ENCODE measurements at places on chromosomes 4 and X.

GRCh38 chr4:24067367-24068193, 177.7 kb upstream of the PPARGC1A start:
- no peak for DNase-seq

DNA sequence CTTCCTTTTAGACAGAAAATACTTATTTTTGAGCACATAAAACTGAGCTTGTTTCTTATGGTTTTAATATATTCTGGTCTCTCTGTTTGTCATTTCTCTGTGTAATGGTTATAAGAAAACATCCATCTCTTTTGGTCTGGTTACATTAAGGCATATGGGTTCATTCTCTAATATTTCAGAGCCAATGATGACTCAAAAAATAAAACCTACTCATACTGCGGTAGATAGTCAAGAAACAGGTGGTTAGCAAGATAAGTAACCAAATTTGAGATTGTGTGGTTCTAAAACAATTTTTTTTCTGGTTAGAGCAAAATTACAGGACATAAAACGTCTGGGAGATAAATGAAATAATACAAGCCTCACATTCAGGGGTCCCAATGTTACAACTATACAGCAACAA, 654.5 kb downstream of the STIM2 start:
- DNase-seq = no peak

- no peak for DNase-seq
Observed at GRCh38 chr4:119049342-119049741, 86.3 kb upstream of the MYOZ2 start.

DNA sequence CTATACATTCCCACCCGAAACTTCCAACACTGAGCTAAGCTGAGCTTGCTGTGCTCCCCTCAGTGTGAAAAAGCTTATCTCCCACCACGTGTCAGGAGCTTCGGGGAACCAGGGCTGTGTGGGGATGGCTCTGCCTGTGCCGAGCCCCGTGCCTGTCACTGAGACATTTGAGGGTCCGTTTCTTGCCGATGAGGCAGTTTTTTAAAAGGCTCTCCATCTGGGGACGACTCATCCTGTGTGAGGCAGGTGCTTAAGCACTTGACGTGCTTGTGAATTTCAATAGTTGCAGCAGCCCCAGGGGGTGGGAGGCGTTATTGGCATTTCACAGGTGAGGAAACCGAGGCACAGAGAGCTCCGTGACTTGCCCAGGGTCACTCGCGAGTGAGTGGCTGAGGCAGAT, 151.8 kb downstream of the STOX2 start:
- DNase-seq = no peak

DNA sequence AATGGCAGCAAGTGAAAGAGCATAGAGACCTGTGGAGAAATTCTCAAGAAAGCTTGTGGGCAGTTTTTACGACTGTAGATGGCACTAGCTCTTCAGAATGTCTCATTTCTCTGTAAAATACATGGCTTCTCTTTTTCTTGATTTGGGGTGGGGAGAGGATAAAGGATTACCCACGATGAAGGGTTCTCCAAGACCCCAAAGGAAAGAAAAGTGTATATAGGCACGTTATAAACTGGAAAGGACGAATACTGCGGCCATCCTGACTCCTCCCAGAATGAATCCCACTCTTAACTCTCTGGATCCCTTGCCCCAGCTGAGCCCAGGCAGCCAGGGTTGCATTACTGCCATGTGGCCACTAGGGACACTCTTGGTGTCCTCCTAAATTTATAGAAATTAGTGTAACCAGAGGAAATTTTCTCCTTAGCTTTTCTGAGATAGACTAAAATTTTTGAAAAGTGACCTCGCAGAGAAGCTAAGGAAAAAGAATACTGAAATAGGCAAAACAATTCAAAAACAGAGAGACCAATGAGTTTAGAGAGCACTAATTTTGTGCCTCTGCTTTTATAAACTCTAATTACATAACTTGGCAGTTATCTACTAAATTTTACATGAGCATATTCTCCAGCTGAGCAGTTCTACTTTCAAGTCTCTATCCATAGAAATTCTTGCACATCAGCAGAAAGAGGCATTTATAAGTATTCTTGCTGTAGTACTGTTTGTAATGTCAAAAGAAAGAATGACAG, 37.8 kb upstream of the PCDH19 start:
- no peak for DNase-seq

Measured in natural killer cell treated with Interleukin-12 subunit alpha and Interleukin-12 subunit beta and Interleukin-15 and Interleukin-18, amount 100 ng/mL, for 72 hours (primary cell).